ENCODE measurements at places on chromosomes 6 and 20.

- DNase-seq, result no peak
Measured at GRCh38 chr6:324729-325125, 32.4 kb downstream of the DUSP22 start.

- DNase-seq, result no peak
Measured at GRCh38 chr6:38178584-38178886, 359.0 kb downstream of the ZFAND3 start.

DNA sequence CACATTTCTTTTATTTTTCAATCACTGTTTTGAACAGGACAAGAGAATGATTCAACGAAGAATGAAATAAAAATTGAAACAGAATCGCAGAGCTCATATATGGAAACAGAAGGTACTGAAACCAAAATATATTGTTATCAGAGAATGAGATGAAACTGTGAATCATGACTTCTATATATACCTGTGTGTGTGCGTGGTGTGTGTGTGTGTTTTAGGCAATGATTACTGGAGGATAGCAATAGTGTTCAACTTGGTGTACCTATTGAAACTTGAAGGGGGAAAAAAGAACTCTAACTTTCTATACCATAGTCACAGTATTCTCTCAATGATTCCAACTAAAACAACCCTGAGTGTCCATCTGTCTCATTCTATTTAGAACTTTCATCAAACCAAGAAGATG lies 586.6 kb downstream of the KIF16B start:
- no peak for DNase-seq

GRCh38 chr6:165725201-165725600 lies 62.2 kb upstream of the PDE10A start:
- no peak for DNase-seq

DNA sequence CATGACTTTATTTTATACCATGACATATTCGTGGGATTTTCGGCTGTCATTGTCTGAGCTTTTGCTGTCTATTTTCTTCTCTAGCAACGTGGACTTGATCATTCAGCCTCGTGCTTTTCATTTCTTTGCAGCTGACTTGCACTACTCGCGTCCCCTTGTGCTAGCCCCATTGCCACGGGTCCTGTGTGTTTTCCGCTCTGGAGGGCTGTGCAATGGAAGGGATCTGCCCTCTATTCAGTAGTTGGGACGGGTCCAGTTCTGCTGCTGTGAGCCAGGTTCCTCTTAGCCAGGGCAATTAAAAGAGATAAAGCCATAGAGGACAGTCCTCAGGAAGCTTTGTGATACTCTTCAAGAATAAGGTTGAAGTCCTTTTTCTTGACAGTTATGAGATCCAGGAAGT lies 17.6 kb downstream of the NEDD9 start:
- DNase-seq, result no peak

Measured in CD14-positive monocyte (primary cell).